ENCODE measurements at places on chromosomes 12 and 14.

DNA sequence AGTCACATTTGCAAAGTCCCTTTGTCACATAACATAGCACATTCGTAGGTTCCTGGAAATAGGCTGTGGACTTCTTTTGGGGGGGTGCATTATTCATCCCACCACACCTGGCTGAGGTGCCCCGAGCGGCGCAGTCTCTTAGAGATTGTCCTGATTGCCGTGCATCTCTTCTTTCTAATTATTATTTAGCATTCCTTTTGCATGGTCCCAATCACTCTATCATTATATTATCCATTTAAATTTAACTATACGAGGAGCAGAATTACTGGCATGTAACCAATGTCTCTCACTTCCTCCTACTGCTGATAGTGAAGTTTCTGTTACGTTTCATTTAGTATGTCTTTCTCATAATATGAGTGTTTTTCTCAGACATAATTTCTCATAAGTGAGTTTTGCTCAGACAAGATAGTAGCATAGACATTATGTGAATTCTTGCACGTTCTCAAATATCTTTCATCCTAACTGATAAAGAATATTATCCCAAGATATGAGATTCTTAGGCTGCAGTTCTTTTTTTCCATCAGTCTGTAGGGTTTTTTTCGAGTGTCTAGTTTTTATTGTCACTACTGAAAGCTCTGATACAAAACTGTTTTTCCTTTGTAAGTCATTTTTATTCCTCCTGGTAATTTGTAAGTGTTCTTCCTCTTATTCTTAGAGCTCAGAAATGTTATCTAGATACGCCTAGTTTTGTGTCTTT lies 444.3 kb downstream of the NELL2 start:
- DNase-seq, result no peak

DNA sequence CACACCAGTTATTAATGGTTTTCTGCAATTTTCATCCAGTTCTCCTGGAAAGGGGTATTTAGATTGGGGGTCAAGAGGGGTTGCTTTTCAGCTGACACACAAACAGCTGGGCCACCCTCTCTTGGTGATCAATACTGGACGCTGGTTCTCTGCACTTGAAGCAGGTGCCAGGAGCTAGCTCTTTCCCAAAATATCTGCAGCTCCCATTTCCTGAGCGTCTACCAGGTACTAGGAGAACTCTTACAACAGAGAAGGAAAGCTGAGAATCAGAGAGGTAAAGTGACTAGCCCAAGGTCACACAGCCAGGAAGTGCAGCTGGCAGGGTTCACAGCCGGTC lies 1.2 kb downstream of the TESC start:
- DNase-seq, result no peak

GRCh38 chr14:72605096-72605920 lies 288.6 kb downstream of the DPF3 start:
- no peak for DNase-seq

DNA sequence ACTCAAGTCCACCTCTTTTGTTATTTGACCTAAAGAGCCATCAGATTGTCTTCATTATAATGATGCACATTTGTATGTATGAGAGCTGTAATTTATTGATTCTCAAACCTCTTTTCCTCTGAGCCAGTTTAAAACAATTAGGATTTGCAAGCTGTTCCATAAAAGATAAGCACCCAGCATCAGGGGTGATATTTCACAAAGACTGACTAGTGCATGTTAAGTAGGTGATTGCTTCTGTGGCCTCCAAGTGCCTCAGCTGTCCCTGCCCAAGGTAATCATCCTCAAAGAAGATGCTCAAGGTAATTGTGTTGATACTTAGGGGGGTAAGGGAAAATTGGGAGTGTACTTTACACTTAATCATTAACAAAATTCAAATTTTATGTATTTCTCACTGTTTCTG lies 18.2 kb downstream of the CEP128 start:
- DNase-seq, result no peak

DNA sequence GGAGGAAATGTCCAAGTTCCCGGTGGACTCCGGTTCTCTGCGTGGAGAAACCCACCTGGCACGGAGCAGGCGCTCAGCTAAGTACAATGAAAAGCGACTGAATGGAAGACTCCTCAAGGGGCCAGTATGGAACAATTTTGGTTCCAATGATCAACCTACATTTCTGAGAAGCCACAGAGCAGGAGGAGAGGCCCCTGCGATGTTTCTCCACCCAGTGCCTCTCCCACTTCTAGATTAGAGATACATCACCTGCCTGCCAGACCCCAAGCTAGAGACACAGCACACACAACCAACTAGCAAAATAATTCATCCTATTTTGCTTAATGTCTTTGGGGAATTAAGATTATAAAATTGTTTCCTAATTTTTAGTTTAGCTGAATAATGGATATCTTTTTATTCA lies 38.8 kb downstream of the ATG14 start:
- no peak for DNase-seq

DNA sequence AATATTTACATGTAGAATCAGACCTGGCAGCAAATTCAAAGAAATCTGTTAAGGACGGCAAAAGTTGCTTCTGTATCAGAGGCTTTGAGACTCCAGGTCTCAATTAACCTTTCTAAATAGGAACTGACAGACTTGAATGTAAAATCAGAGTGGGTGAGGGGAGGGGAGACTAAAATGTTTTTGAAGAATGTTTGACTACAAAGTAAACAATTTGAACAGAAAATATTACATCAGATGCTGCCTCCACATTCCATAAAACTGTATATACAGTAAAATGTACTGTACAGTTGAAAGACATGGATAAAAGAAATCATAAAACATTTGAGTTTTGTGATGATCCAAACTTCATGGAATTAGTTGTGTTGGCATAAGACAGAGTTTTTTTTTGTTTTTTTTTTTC lies 49.5 kb upstream of the POC1B start:
- DNase-seq, result no peak

- DNase-seq, result no peak
Observed at GRCh38 chr14:73167727-73168126, 31.4 kb downstream of the PSEN1 start.

DNA sequence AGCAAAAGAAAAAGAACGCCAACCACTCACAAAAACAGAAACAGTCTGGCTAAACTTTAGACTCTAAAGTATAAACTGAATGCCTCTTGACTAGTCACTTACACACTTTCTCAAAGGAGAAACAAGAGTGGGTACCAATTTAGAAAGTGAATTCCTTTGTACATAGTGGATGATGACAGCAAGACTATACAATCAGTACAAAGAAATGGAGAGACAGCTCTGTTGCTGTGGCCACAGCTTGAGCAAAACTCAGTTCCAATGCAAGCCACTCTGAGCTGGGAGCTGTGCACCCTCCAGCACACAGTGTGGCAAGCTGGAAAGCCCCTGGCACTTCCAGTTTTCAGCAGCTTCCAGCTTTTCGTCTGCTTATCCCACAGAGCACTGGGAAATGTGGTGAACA lies 21.7 kb downstream of the NT5DC3 start:
- DNase-seq, result no peak

GRCh38 chr12:96824838-96825236 lies 82.2 kb upstream of the NEDD1 start:
- DNase-seq, result no peak

- no peak for DNase-seq
Observed at GRCh38 chr12:5944688-5945070, 380 bp downstream of the ANO2 start.

DNA sequence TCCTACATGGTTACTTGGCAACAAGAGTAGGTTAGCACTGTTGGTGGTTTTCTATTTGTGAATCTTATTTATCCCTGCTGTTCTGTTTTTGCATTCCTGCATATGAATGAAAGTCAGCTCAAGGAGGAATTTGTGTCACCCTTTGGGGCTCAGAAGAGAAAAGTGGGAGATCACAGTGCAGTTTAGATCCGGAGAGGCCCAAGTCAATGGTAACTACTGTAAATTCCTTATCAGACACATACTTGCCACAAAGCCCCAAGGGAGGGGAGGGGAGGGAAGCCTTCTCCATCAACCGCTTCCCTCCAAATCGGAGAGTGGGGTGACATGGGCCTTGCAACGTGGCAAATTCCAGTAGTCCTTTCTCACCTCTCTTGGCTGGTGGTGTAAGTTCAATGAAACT lies 15.0 kb downstream of the GSG1 start:
- DNase-seq, result no peak

DNA sequence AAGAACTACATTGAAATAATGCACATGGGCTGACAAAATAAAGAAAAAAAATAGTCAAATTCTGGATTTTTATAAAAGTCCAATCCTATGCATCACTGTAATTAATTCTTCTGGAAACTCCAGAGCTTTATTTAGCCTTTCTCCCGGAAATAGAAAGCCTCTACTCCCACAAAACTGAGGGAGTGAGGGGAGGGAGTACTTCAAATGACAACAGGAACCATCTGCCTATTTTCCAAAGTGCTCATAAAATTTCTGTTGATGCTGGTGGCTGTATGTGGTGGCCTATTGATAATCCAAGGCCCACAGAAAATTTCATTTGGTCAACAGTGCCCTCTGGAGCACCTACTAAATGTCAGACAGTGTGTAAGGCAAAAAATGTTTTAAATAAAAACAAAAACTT lies 64.6 kb downstream of the KIF21A start:
- no peak for DNase-seq

GRCh38 chr14:73736842-73737241 lies 22.7 kb upstream of the PNMA1 start:
- no peak for DNase-seq

- DNase-seq, result no peak
Observed at GRCh38 chr14:104373055-104373854, 206.3 kb upstream of the C14orf180 start.

DNA sequence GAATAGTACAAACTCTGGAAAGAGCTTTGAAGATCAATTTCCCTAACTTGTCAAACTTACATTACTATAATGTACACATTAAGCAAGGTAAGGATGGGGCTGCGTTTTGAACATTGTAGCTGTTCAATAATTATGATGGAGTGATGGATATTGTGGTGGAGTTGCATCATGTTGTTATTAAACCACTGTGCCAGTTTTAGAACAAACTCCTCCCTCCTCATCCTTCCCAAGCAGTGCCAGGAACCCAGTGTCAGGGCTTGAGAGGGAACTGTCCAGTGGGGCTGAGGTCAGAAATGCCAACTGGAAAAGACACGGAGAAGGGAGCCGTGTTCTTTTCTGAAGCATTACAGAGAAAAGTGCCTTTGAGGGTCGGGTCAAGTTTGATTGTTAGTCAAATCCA lies 31.9 kb upstream of the PAPOLA start:
- DNase-seq, result no peak

- DNase-seq, result no peak
Observed at GRCh38 chr14:103105580-103106150, 11.1 kb downstream of the EXOC3L4 start.

DNA sequence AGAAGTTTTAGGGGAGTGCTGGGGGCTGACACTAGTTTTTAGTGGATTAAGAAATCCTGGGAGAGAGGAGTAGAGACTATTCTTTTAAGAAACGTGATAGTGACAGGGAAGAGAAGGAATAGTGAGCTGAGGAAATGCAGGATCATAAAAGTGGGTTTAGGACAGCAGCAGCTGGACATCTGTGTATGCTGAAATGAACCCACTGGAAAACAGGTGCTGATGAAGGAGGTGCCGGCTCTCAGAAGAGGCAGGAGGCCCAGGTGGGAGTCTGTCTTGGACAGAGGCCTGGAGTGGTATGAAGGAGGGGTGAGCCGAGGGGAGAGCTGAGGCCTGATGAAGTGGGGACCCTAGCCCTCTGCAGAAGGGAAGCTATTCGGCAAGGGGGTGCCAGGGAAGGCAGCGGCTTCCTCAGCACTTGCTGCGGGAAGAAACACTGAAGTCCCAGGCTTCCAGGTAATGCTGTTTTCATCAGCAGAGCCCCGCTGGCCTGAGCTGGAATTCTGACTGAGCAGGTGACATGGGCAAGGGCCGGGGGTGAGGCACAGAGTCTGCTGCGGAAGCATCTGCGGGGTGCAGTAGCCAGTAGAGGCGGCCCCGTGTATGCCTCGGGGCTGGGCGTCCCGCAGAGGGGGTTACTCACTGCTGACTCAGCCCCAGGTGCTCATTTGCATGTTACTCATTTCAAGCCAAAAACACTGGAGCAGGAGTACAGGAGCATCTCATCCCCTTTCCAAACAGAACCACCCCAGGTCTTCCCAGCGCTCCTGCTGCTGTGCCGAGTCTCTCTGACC lies 89.7 kb downstream of the TMCC3 start:
- no peak for DNase-seq

DNA sequence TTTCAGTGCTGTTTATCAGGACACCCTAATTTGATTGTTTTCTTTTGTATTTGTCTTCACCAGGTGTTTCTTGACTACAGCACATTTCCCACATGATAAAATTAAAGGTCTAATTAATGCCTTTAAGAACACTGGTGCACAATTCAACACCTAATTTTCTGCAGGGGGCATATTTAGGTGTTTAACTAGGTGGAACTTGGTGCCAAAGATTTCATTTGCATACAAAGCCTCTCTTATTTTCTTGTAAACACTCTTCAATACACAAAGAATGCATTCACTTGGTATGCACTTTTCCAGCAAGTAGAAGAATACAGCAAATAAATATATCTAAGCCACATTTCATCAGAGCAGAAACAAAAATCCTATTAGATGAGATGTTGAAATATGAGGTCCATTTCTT lies 646.2 kb upstream of the FOXG1 start:
- no peak for DNase-seq

GRCh38 chr14:66359500-66359899 lies 126.7 kb upstream of the CCDC196 start:
- DNase-seq, result no peak

DNA sequence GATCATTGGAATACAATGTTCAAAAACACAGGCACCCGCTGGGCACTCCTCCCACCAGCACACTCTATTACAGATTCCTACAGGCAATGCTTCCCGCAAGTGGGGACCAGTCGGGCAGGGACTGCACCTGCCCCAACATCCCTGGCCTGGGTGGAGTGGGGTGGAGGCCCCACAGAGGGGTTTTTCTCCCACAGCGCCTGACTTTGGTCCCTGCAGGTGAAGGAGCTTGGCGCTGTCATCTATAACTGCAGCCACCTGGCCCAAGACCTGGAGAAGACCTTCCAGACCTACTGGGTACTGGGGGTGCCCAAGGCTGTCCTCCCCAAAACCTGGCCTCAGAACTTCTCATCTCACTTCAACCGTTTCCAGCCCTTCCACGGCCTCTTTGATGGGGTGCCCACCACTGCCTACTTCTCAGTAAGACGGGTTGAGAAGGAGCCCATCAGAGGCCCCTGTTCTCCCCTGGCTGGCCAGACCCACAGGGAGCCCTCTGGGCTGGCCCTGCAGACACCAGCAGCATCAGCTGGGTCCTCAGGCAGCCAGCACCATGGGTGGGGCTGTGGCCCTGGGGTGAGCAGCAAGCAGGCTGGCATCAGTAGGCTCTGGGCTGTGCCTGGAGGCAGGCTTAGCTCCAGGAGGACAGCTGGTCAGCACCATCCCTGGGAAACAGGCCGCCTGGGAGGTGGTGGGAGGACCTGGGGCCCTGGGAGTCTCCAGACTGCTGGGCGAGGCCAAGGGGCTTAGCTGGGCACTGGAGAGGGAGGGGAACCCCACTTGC lies 6.0 kb downstream of the PLD4 start:
- no peak for DNase-seq

DNA sequence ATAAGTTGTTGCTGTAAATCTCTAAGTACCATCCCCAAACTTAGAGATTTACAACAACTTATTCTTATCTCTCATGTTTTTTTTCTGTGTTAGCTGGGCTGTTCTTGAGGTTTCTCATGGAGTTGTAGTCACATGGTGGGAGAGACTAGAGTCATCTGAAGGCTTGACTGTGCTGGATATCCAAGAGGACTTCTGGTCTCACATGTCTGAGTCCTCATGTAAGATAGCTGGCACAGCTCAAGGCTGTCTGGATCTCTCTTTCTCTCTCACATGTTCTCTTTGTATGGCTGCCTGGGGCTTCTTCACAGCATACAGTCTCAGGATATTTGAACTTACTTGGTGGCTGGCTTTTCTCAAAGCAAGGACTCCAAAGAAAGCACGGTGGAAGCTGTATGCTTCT lies 63.8 kb downstream of the DACT1 start:
- DNase-seq, result no peak

GRCh38 chr12:128825835-128826234 lies 2.1 kb upstream of the SLC15A4 start:
- DNase-seq, result no peak

Data from cortex of kidney (tissue), 1 donor.